Smooth muscle cell of the coronary artery (primary cell): ENCODE measurements at places on chromosomes 6 and 20. TPM values are rescaled to one million over a fixed set of nuclear protein-coding genes. Genes with fewer than 3 reads are reported as not detected.

GINM1 gene
- 32.9 and 52.8 TPM in 2 replicates for total RNA-seq

CST9L gene
- total RNA-seq = not detected in 2 replicates

PFDN4 gene
- 26.1 and 83.2 TPM in 2 replicates for total RNA-seq

UNC5CL gene
- total RNA-seq = under 0.01 and 0.12 TPM in 2 replicates

EXOC2 gene
- total RNA-seq = 22.2 and 34.4 TPM in 2 replicates

CTAGE9 gene
- total RNA-seq = not detected in 2 replicates

THBS2 gene
- total RNA-seq = 1,023 and 3,001 TPM in 2 replicates

TRIM10 gene
- total RNA-seq = not detected in 2 replicates

RAD21L1 gene
- total RNA-seq = not detected in 2 replicates

ZNF341 gene
- 0.75 and 1.1 TPM in 2 replicates for total RNA-seq

RSPH4A gene
- total RNA-seq = under 0.01 and 0.08 TPM in 2 replicates

TMC2 gene
- 0.23 TPM in 1 of 2 replicates, not detected in the other for total RNA-seq

TM9SF4 gene
- total RNA-seq = 22.9 and 24.5 TPM in 2 replicates

SAPCD1 gene
- total RNA-seq = 0.53 and 0.70 TPM in 2 replicates
